CD4-positive, alpha-beta T cell treated with Interleukin-4 for 1 hour (primary cell): ENCODE measurements at places on chromosomes 1 and 21.

- DNase-seq: no peak
Observed at GRCh38 chr1:5839161-5839880, 152.9 kb downstream of the NPHP4 start.

DNA sequence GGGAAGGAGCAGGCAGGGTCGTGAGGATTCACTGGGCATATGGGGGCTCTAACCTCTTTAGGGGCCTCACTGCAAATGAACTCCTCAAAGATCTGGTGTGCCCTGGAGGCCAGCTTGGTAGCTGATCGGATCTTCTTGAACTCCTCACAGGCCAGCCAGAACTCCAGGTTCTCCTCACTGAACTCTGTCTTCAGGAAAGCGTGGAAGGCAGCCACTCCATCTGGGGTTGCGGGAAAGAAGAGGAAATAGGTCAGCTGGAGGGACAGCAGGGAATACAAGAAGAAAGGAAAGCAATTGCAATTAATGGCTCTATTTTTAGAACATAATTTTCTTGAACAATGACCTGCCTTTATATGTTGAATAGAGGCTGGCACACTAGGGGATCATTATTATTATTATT lies 2.3 kb downstream of the RGS16 start:
- no peak for DNase-seq

- DNase-seq: no peak
Observed at GRCh38 chr1:230591678-230592077, 50.6 kb upstream of the COG2 start.

DNA sequence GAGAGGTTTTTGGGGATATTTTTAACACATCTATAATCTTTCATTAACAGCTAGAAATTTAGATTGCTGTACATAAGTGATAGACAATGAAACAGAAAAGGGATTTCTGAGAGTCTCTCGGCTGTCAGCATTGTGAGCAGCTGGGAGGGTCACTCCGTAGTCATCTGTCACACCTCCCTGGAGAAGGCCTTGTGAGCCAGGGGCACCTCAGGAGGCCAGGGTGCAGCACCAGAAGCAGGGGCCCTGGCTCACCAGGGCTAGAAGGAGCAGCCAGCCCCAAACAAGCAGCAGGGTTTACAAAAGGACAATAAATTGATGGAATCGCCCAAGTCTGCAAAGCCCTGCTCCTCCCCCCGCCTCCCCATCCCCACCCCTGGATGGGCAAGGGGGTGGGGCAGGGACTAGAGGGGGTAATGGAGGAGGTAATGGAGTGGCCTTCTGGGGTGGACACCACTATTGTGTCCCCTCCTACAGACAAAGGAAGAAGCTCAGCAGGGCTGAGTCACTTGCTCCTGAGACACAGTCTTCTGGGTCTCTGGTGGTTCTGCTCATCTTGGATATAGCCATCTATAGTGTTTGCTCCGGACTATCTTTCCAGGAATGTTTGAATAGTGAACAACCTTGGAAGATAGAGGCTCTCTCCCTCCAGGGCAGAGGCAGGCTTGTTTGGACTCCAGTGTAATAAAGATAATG lies 263.4 kb downstream of the NPHP4 start:
- DNase-seq: no peak

- peak; percentile 25 for DNase-seq
Observed at GRCh38 chr1:38818175-38818976, 41.2 kb downstream of the RRAGC start.

GRCh38 chr1:219201656-219202055 lies 28.0 kb downstream of the LYPLAL1 start:
- no peak for DNase-seq

DNA sequence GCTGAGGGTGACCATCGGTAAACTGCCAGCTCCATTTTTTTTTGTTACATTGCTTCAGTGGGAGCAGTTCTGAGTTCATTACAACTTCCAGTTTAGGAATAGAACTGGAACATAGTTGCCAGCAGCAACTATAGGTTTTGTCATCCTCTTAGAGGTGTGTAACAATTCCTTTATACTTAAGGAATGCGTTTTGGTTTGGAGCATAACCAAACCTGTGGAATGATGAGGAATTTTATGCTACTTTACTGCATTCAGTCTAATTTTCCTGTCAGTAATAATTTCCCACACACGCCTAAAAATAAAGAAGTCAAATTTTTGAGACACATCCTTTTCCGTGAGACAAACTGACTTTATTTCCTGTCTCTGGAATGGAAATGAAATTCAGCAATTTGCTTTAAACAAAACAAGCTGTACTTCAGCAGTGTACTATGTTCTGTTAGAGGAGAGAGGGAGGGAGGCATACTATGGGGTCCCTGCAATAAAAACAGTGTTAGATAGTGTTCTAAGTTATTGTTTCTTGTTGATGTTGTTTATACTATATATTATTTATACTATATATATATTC lies 4.8 kb upstream of the AMPD1 start:
- DNase-seq: no peak

GRCh38 chr1:55821234-55821633 lies 606.1 kb upstream of the USP24 start:
- no peak for DNase-seq

GRCh38 chr21:34944015-34944755 lies 104.9 kb downstream of the RUNX1 start:
- DNase-seq: peak; percentile 10
